Upper lobe of right lung (tissue), 1 donor: ENCODE measurements at places on chromosomes 5 and 9. TPM values are rescaled to one million over a fixed set of nuclear protein-coding genes. Genes with fewer than 3 reads are reported as not detected.

DNA sequence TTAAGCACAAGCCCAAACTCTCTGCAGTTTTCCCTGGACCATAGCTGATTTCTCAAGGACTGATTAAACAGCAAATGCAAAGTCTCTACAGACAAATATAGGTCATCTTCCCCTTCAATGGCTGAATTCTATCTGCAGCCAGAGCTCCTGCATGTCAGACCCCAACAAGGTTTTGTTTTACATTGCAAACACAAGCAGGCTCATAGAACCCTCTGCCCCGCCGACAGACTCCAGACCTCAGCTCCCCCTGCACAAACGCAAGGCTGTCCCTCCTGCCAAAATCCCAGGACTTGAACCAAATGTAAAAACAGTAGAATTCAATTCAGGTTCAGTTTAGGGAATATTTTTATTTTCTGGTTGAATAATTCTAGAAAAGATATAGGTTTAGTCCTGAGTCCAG is 526.7 kb upstream of the TRPC7 start:
- no peaks in the 10 kb centered on the region for H3K27me3 ChIP-seq
- no peak for DNase-seq
- no peak overlapping the region for H3K4me3 ChIP-seq
- H3K36me3 ChIP-seq = no peaks in the 10 kb centered on the region
- no peak overlapping the region for H3K27ac ChIP-seq

DNA sequence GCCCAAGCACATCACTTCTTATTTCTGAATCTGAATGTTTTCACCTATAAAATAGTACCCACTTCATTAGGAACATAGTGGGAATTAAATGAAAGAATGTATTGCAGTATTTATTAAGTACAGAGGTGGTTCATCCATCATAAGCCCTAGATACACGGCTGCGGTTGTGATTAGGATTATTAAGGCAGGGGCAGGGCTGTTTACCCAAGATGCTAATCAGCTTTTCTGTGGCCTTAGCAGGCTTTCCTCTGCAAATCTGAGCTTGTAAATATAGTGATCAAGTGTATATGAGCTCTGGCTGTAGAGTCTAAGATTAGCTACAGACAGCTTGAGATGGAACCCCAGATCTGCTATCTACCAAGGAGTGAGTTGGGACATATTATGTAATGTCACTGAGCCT is 124.1 kb upstream of the ADRA1B start:
- no peaks in the 10 kb centered on the region for H3K27me3 ChIP-seq
- H3K4me1 ChIP-seq = peaks cover 12% of the 10 kb centered on the region
- no peak overlapping the region for H3K27ac ChIP-seq
- DNase-seq = no peak
- H3K4me3 ChIP-seq = no peak overlapping the region
- H3K36me3 ChIP-seq = no peaks in the 10 kb centered on the region

- no peaks in the 10 kb centered on the region for H3K27me3 ChIP-seq
- H3K4me1 ChIP-seq = peaks cover 5% of the 10 kb centered on the region
- no peak for DNase-seq
- no peak overlapping the region for H3K27ac ChIP-seq
These were observed 141.1 kb upstream of the RANBP3L start for GRCh38 chr5:36442796-36443195.

DNA sequence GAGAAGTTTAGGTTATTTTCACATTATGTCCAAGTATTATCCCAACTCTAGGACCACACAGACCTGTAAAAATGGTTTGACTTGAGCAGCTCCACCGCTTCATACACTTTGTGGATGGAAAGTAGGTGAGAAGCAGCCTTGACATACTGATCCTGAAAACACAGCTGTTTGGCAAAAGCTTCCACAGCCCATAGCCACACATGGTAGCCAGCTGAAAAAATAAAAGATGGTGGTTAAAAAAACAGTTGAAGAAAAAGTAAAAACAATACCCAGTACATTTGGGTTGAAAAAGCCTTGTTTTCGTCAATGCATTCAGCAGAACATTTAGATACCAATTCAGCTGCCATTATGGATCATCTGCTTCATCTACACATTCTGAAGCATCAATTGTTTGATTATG is 36.7 kb downstream of the GEMIN5 start:
- no peak overlapping the region for H3K27ac ChIP-seq
- DNase-seq = no peak
- no peak overlapping the region for H3K4me3 ChIP-seq
- H3K4me1 ChIP-seq = peaks cover 23% of the 10 kb centered on the region

DNA sequence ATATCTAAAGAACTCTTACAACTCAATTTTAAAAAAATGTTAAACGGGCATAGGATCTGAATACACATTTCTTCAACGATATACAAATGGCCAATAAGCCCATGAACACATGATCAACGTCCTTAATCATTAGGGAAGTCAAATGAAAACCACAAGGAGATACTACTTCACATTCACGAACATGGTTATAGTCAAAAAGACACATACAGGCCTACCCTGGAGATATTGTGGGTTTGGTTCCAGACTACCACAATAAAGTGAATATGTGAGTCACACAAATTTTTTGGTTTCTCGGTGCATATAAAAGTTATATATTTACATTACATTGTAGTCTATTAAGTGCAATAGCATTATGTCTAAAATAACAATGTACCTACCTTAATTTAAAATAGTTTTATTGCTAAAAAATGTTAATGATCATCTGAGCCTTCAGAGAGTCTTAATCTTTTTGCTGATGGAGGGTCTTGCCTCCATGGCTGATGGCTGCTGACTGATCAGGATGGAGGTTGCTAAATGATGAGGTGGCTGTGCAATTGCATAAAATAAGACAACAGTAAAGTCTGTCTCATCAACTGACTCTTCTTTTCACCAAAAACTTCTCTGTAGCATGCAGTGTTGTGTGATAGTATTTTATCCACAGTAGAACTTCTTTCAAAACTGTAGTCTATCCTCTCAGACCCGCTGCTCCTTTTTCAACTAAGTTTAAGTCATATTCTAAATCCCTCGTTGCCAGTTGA is 15.1 kb downstream of the AK3 start:
- peaks cover 15% of the 10 kb centered on the region for H3K36me3 ChIP-seq
- H3K27ac ChIP-seq = no peak overlapping the region
- no peak overlapping the region for H3K4me3 ChIP-seq
- no peaks in the 10 kb centered on the region for H3K27me3 ChIP-seq
- no peak for DNase-seq

GRCh38 chr5:147290261-147290660 is 55.4 kb downstream of the STK32A start:
- no peaks in the 10 kb centered on the region for H3K36me3 ChIP-seq
- no peaks in the 10 kb centered on the region for H3K4me1 ChIP-seq
- H3K27me3 ChIP-seq = no peaks in the 10 kb centered on the region
- peak overlapping the region; percentile 1 for H3K27ac ChIP-seq
- peak; percentile 66 for DNase-seq
- H3K4me3 ChIP-seq = no peak overlapping the region

DNA sequence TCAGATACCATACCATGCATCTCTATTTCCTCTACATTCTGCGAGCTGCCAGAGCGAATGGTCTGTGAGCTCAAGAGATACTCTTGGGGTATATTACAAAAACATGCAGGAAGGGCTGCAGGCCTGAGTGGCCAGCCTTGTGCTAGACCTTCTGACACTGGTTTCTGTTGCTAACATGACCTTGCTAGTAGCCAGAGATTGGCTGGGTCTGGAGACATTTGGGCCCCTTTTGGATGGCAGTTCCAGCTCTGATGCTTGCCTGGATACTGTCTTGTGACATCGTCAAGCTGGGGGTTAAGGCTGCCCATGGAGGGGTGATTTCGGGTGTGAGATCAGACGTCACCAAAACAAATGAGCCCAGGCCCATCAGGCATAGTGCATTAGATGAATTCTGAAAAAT is 56.1 kb upstream of the FSTL4 start:
- H3K27ac ChIP-seq = no peak overlapping the region
- H3K4me3 ChIP-seq = no peak overlapping the region
- H3K36me3 ChIP-seq = no peaks in the 10 kb centered on the region
- no peaks in the 10 kb centered on the region for H3K27me3 ChIP-seq

DNA sequence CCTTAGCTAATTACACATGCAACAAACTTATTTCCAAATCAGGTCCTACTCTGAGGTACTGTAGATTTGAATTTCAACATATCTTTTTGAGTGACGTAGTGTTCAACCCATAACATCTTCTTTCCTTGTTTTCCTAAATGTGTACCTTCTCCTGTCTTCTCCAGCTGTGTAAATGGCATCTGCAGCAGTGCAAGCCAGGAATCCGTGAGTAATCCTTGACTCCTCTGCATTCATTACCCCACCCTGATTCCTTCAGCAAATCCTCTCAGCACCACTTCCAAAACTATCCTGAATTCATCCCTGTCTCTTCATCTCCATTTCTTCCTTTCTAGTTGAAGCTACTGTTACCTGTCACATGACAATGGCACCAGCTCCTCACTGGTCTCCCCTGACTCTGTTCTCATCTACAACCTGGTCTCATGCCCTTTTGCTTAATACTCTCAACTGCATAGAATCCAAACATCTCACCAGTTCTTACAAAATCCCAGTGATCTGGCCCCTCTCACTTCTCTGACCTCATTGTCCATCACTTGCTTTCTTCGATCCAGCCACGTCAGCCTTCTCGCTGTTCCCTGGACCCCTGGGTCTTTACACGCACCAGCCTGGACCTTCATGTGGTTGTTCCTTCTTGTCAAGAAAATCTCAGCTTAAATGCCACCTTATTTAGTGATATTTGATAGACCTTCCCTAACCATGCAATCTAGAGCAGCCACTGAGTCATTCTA is 14.6 kb upstream of the TRAF1 start:
- no peaks in the 10 kb centered on the region for H3K36me3 ChIP-seq
- peak overlapping the region; percentile 27 for H3K27ac ChIP-seq

GRCh38 chr5:80895523-80895922 is 64.6 kb upstream of the RASGRF2 start:
- no peaks in the 10 kb centered on the region for H3K4me1 ChIP-seq
- no peak overlapping the region for H3K27ac ChIP-seq
- no peak overlapping the region for H3K4me3 ChIP-seq
- no peak for DNase-seq

- H3K36me3 ChIP-seq = no peaks in the 10 kb centered on the region
- H3K4me3 ChIP-seq = no peak overlapping the region
- H3K27ac ChIP-seq = no peak overlapping the region
- no peaks in the 10 kb centered on the region for H3K27me3 ChIP-seq
- no peak for DNase-seq
- H3K4me1 ChIP-seq = peaks cover 2% of the 10 kb centered on the region
These were observed 77.1 kb downstream of the SUSD1 start for GRCh38 chr9:112097712-112098688.

DNA sequence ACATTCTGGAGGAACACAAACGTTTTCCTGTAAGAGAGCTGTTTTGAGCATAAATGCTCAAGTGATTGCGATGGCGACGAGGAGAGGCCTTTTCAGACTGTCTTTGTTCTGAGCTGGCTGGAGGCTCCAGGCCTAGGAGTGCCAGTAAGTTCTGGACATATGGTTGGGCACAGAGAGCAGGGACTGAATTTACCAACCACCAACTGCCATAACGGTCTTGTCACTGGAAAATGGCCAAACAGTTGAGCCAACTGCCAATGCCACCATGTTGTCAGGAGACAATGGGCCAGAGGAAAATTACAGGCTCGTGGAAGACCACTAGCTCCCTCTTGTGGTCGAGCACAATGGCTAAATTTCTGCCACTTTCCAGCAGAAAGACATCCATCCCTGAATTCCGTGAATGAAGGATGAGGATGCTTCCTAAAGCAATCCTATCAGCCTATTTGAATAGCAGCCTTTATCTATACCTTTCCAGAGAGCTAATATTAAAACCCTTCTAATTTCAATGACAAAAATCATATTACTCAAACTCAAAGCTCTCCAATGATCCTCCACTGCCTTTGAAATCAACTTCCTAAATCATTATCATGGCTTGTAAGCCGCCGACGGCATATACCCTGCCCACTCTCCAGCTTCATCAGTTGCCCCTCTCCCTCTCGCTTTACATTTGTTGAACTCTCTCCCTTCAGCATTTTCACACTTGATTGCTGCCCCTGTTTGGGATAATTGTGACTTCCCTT is 66.9 kb upstream of the GLIS3 start:
- no peaks in the 10 kb centered on the region for H3K27me3 ChIP-seq
- H3K4me3 ChIP-seq = no peak overlapping the region
- no peak overlapping the region for H3K27ac ChIP-seq
- no peaks in the 10 kb centered on the region for H3K36me3 ChIP-seq

GRCh38 chr5:172370648-172371545 is 83.4 kb downstream of the SH3PXD2B start:
- no peak for DNase-seq
- peaks cover 8% of the 10 kb centered on the region for H3K36me3 ChIP-seq
- no peak overlapping the region for H3K27ac ChIP-seq
- no peaks in the 10 kb centered on the region for H3K27me3 ChIP-seq
- H3K4me3 ChIP-seq = no peak overlapping the region

- no peaks in the 10 kb centered on the region for H3K4me1 ChIP-seq
- H3K27me3 ChIP-seq = no peaks in the 10 kb centered on the region
- no peak overlapping the region for H3K27ac ChIP-seq
These were observed 33.3 kb downstream of the MAST4 start for GRCh38 chr5:66629446-66629845.

GRCh38 chr9:115386963-115387770 is 269.2 kb upstream of the TNC start:
- no peaks in the 10 kb centered on the region for H3K4me1 ChIP-seq
- H3K4me3 ChIP-seq = no peak overlapping the region
- H3K36me3 ChIP-seq = no peaks in the 10 kb centered on the region
- no peak for DNase-seq
- H3K27ac ChIP-seq = no peak overlapping the region
- H3K27me3 ChIP-seq = no peaks in the 10 kb centered on the region

- no peaks in the 10 kb centered on the region for H3K36me3 ChIP-seq
- no peak overlapping the region for H3K4me3 ChIP-seq
- H3K27me3 ChIP-seq = no peaks in the 10 kb centered on the region
- H3K4me1 ChIP-seq = no peaks in the 10 kb centered on the region
- DNase-seq = no peak
These were observed 204.9 kb downstream of the ZNF462 start for GRCh38 chr9:107067739-107068416.

DNA sequence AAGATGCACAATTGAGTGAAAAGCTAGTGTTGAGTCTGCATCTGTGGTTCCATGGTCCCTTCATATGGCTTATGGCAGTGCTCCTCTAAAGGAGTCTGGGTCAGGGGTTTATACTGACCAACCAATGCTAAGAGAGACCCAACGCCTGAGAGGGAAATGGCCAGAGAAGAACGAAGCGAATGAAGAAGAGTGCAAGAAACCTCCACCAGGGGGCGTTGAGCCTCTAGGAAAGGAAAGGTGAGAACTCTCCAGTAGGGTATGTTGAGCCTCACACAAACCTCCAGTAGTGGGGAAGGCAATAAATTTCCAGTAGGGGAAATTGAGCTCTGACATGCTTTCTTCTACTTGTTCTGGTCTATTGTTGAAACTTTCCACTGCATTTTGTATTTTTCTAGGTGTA is 470.6 kb downstream of the PRDM9 start:
- no peaks in the 10 kb centered on the region for H3K36me3 ChIP-seq
- no peaks in the 10 kb centered on the region for H3K27me3 ChIP-seq
- no peaks in the 10 kb centered on the region for H3K4me1 ChIP-seq
- H3K27ac ChIP-seq = no peak overlapping the region
- H3K4me3 ChIP-seq = no peak overlapping the region
- no peak for DNase-seq

The USP20 gene
- total RNA-seq = 21.4 TPM

The HRCT1 gene
- total RNA-seq = 10.8 TPM

The SAXO1 gene
- 0.12 TPM for total RNA-seq

The HTR1A gene
- total RNA-seq = not detected

The MCTP1 gene
- 40.7 TPM for total RNA-seq

The PRLR gene
- total RNA-seq = 1.6 TPM

The NOXA1 gene
- total RNA-seq = 6.5 TPM

The TAF11L10 gene
- total RNA-seq = not detected
